ENCODE measurements at places on chromosomes 11 and 22.
A peak's percentile ranks its signal among the peaks of the same experiment; 100 is the strongest.

DNA sequence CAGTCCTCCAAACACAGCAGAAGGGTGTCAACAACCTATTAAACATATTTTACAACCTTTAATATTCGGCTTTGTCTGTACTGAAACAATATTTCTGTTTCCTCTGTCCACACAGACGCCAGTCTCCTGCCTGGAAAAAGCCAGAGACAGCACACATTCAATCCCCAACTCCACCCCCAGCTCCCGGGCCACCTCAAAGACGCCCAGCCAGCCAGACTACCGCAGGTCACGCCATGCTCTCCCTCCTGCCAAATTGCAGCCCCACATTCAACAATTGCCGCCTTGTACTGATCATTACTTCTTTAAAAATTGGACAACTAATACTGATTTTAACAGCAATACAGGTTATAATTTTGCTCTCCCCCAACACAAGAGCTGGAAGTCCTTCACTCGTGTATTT is 1.2 kb downstream of the SERGEF start:
- no peak for DNase-seq

GRCh38 chr22:36282328-36282831 is 29.4 kb downstream of the APOL1 start:
- no peak for DNase-seq

- DNase-seq, result no peak
Measured at GRCh38 chr11:5547982-5548381, 358 bp downstream of the OR52H1 start.

DNA sequence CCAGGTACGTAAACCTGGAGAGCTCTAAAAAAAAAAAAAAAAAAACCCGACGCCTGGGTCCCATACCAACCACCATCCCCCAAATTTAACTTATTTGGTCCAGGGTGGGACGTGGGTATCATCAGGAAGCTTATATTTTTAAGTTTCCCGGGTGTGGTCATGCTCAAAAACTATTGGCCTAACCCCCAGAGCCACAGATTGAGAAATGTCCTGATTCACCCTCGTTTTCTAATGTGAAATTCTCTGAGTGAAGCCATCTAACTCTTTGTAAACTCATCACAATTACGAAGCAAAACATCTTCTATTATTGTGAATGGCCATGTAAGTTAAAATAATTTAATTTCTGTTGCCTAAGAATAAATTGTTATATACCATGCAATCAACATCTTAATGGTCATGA is 29.6 kb downstream of the PAK1 start:
- no peak for DNase-seq

DNA sequence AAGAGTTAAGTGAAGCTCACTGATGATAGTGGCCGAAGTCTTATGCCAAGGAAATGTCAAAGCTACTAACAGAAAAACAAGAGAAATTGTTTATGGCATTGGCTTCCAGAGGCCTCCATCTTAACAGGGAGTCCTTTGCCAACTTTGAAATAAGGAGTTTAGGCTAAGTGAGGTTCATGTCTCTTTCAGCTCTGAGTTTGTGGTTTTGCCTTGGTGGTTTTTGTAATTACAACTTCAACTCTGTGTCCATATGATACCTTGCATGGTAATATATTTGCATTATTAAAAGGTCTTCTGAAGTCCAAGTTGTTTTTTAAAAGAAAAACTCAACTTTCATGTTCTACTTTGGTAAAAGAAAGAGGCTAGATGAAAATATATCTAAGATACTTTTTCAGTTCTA is 31.4 kb upstream of the ANO5 start:
- DNase-seq, result no peak

DNA sequence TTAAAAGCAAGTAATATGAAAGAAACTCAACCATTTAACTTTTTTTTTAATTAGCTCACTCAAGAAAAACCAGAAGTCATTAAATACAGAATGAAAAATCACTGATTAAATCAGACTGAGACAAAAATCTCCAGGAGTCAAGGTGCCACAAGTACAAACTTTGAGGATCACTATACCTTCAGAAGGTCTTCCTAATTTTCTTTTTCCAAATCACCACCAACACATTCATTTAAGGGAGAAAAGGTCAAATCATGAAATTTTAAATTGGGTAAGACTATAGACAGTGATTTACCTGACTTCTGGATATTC is 32.3 kb downstream of the PITPNB start:
- no peak for DNase-seq

GRCh38 chr11:15940462-15941205 is 415.7 kb downstream of the SOX6 start:
- DNase-seq, result no peak

DNA sequence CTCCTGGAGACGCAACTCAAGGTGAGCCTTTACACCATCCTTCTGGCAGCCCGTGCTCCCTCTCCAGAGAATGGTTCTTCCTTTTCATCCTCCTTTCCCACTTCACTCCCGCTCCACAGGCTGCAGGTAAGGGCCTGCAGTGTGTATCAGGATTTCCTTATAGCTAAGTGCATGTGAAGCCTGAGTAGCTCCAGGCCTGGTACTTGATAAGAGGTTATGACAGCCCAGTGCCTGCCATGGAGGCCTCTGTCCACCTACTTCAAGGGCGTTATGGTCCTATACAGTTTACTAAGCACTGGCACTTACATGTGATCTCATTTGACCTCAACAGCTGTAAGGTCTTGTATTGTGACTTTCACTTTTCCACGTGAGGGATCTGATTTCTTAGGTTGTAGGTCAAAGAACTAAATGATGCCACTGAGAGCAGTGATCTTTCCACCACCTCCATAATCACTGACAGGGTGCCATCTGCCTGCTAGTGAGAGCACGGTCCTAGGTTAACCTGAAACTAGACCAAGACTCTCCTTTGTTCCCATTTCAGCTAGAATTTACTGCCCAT is 18.1 kb downstream of the SSH3 start:
- no peak for DNase-seq

DNA sequence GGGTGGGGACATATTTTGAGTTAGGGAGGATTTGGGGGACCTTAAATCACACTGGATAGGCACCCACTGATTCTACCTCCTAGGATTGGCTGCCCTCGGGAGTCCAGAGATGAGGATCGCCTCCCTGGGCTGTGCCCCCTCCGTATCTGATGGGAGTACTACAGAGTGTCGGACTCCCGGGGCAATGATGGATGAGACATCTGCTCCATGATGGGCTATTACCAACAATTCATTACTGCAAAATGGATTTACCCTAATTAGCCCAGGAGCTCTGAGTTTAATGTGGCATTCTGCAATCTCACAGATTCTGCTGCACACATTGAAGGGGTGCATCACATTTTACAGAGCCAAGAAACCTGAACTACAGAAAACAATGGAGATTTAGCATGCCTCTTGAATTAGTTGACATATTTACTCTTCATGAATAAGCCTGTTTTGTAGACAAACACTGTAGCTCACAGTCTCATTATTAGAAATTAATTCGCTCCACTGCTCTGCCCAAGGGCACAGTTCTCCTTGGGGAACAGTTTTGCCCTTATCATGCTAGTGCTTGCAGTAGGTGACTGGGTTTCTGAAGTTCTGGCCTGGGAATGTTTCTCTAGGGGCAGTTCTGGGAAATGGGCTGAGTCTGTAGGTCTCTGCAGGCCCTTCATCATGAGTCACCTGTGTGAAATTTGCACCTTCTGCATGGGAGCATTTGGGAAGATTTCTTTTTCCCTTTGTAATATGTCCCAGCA is 217.1 kb upstream of the PLET1 start:
- DNase-seq, result no peak

DNA sequence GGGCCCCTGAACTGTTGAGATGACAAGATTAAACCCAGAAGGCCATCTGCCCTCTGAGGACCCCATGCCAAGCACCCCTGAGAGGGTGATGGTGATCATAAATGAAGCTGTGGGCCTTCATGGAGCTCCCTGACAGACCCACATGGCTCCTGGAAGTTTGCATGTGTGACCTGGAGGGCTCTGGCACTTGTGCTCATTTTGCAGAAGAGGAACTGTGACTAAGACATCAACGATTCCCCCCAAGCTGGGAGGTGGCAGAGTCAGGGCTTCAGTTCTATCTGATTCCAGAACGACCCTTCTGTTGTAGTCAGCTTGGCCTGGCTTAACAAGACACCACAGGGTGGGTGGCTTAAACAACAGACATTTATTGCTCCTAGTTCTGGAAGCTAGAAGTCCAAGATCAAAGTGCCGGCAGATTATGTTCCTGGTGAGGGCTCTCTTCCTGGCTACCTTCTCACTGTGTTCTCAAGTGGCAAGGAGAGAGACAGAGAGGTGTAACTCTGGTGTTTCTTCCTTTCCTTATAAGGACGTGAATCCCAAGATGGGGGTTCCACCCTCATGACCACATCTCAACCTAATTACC is 46.4 kb upstream of the CD82 start:
- no peak for DNase-seq

DNA sequence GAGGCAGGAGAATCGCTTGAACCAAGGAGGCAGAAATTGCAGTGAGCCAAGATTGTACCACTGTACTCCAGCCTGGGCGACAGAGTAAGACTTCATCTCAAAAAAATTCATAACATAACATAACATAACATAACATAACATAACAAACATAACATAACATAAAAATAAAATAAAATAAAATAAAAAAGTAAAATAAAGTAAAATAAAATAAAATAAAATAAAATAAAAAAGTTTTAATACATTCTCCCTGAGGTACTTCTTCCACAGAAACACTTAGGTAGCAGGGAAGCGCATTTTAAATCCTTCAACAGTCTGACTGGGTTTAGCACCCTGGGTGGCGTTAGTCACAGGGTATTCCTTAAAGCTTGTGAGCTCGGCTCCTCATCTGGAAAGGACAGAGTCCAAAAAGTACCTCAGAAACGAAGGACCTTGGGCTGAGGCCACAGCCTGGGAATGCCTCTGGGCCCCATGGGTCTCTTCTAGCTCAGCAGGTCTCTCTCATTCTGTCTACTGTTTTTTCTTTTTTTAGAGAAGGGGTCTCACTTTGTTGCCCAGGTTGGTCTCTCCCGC is 41.7 kb downstream of the MICAL3 start:
- no peak for DNase-seq

DNA sequence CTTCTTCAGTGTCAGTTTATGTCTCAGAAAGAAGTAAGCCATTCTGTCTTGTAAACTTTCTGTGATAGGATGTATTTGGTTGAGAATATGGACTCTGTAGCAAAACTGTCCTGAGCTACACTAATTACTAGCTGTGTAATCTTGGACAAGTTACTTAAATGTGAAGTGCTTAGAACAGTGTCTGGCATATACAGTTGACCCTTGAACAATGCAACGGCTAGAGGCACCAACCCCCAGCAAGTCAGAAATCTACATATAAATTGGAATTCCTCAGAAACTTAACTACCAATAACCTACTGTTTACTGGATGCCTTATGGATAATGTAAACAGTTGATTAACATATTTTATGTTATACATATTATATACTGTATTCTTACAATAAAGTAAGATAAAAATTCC is 68.7 kb upstream of the GRK2 start:
- no peak for DNase-seq

- no peak for DNase-seq
Measured at GRCh38 chr22:22823131-22823810, 64.3 kb upstream of the IGLL5 start.

GRCh38 chr22:21978564-21979386 is 3.8 kb downstream of the TOP3B start:
- no peak for DNase-seq

DNA sequence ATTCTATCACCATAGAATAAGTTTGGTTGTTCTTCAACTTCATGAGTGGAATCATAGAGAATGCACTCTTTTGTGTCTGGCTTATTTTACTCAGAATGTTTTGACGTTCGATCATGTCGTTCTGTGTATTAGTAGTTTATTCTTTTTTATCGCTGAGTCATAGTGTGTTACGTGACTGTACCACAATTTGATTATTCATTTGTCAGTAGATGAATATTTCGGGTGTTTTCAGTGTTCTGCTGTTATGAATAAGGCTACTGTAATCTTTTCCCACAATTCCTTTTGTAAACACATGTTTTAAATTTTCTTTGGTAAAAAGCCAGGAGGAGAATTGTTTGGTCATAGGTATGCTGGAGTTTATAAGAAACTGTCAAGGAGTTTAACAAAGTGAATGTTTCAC is 279.9 kb upstream of the B3GAT1 start:
- DNase-seq, result no peak

DNA sequence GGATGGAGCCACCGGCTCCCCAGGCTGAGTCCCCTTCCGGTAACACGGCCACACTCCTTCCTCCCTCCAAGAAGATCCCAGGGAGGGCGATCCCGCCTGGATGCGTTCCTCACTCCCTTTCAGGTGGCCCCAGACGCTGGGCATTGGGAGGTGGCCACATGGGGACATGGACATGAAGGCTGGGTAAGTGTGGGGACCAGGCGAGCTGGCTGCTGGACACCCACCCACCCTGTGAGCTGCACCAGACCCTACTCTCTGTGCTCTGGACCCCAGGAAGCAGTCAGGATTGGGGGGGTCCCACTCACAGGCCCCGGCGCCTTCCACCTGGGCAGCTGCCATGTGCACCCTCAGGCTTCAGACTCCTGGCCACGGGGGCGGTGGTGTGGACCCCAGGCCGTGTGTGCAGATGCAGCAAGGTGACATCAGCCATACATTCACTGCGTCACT is 932.8 kb downstream of the BRD1 start:
- DNase-seq, result no peak

- DNase-seq, result no peak
Measured at GRCh38 chr22:46640293-46641055, 20.3 kb downstream of the GRAMD4 start.

DNA sequence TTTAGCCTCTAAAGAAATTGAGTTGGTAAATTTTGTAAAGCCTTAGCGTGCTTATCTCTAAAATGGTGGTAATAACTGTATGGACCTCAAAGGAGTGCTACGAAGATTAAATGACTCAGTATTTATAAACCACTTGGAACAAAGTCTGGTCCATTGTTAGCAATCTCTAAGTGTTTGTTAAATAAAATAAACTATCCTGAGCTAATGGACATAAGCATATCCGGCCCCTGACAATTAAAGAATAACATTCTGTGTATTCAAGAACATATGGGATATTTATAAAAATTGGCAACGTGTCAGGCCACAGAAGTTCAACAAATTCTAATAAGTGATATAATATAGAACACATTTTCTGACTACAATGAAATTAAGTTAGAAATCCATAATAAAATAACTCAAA is 71.0 kb downstream of the MYEOV start:
- DNase-seq, result no peak

- no peak for DNase-seq
Measured at GRCh38 chr11:72743321-72744221, 8.6 kb downstream of the ARAP1 start.

GRCh38 chr22:20205464-20205963 is 54.7 kb upstream of the CCDC188 start:
- no peak for DNase-seq

- DNase-seq, result no peak
Measured at GRCh38 chr22:23169043-23169406, 11.3 kb upstream of the BCR start.

- DNase-seq, result peak; percentile 85
Measured at GRCh38 chr11:62545437-62546243, 966 bp downstream of the AHNAK start.

Data from HTR-8/SVneo (cell line).